Thoracic aorta (tissue), 2 donors: ENCODE measurements at places on chromosomes 12 and 14. TPM values are rescaled to one million over a fixed set of nuclear protein-coding genes. Genes with fewer than 3 reads are reported as not detected.

- no peak for DNase-seq
Observed at GRCh38 chr12:14138495-14138894, 157.1 kb upstream of the GRIN2B start.

- DNase-seq, result no peak
Observed at GRCh38 chr12:85963326-85963725, 89.2 kb downstream of the NTS start.

DNA sequence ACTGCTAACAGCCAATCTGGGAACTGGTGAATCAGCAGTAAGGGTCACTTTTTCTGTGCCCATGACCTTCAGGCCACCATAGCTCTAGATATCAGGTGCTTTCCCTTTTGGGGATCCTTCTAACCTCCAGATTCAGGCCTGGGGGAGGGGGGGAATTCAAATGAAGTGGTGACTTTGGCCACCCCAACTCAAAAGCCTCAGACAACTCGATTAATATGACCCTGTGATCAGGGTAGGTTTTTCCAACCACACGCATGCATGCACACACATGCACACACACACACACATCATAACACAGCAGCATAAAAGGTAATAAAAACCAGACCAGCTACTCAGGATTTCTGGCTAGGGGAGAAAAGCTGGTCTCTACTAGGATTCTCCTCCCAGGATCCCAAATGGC is 5.3 kb downstream of the TBX3 start:
- no peak for DNase-seq

Gene POTEM
- not detected for total RNA-seq

Gene DIO2
- total RNA-seq, result 13.0 TPM

Gene POLE2
- total RNA-seq, result 9.1 TPM
